NCI-H1105 (cell line): ENCODE measurements at places on chromosomes 3 and 15.

- no peak for DNase-seq
Observed at GRCh38 chr3:14541646-14542045, 1.5 kb upstream of the GRIP2 start.

DNA sequence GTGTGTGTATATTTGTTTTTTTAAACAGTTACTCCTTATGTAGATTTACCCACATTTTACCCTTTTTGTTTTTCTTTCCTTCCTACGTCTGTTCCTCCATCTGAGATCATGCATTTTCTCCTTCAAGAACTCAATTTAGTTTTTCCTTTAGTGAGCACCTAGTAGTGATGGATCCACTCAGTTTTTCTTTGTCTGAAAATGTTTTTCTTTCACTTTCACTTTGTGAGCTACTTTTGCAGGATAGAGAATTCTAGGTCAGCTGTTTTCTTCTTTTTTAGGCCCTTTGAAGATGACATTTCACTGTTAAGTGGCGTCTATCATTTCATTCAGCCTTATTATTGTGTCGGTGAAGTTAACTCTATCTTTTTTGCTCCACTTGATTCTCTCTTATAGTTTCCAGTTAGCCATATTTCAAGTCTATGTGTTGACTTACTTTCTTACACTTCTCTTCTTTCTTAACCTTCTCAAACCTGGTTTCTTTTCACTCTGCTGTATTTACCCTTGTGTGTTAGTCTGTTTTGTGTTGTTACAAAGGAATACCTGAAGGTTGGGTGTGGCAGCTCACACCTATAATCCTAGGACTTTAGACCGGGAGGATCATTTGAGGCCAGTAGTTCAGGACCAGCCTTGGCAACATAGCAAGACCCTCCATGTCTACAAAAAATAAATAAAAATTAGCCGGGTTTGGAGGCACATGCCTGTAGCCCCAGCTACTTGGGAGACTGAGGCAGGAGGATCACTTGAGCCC, 55.8 kb downstream of the PRKCI start:
- DNase-seq: no peak

DNA sequence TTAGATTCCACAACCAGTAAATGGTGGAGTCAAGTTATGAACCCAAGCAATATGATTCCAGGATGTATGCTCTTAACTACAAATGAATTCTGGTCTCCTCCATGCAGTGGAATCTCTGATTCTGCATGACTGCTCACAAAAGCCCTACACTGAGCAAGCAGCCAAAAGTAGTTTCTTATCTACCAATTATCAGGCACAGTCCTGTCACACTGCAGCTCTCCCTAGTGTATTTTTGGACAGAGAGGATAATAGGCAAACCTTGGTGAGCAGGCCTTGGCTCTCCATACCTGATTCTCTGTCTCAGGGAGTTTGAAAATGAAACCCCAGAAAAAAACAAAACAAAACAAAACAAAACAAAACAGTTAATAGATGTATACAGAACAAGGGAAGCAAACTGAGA, 3.5 kb upstream of the SSR3 start:
- DNase-seq: no peak

DNA sequence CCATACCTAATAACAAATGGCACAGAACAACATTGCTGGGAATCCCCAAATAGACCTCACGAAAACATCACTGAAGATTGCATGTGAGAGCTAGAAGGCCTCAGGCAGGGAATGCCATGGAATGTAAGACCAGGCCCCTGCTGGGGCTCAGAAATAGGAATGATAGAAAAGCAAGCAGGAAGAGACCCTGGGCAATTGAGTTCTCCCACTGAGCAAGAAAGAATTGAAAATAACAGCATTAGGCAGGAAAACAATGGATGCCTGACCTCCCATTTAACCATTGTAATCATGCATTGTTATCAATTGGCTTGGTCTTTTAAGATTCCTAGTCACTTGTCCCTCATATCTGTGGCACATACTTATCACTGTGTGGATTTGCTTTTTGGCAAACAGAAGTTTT, 581.6 kb downstream of the FHIT start:
- no peak for DNase-seq

GRCh38 chr15:52496776-52497470, 31.8 kb downstream of the MYO5A start:
- DNase-seq: no peak

DNA sequence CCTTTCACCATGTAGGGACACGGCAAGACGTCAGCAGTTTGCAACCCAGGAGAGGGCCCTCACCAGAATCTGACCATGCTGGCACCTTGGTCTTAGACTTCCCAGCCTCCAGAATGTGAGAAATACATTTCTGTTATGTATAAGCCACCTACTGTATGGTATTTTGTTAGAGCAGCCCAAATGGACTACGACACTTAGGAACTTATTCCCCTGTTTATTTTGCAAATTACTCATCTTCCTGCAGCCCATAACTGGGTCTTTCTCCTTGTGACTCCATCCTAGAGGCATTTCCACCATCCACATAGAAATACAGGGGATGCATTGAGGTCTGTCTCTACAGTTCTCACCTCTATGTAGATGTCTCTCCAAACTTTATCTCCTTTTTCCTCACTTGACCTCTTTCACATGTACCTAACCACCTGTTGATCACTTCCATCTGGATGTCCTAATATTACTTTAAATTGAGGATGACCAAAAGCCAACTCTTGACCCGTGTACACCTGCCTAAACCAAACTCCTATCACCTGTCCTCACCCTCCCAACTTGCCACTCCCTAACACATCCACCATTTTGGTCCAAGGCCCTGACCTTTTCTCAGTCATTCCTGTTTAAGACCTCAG, 406.0 kb upstream of the WNT5A start:
- no peak for DNase-seq

- peak; percentile 92 for DNase-seq
Observed at GRCh38 chr3:195133462-195133861, 137.5 kb downstream of the XXYLT1 start.

- DNase-seq: no peak
Observed at GRCh38 chr15:80822676-80823075, 43.5 kb downstream of the CEMIP start.
